SK-N-SH treated with all-trans-retinoic acid at 6 μM for 48 hours (cell line): ENCODE measurements at places on chromosomes 16 and 17.

DNA sequence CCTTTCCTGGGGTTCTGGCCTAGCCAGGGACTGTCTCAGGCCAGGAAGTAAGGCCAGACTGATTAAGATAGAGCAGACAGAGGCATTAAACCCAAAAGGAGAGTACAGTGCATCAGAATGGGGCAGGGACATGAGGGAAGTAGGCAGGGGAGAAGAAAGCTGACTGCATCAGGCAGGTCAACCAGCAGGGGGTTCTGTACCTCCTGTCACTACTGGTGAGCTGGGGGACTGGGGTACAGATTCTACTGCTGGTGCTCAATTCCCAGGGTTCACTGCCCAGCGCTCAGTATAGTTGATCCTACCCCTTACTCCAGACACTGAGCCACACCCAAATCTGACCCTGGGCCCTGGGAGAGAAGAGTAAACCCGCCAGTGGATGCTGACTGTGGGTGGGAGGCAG is 12.9 kb upstream of the MTMR4 start:
- peak; percentile 13; the same call in 1 of the 3 replicates for ATAC-seq

GRCh38 chr16:84603140-84603816 is 14.6 kb downstream of the COTL1 start:
- peak; percentile 84 for ATAC-seq

- no peak for ATAC-seq
Measured at GRCh38 chr17:3770466-3770865, 30.5 kb downstream of the ITGAE start.

GRCh38 chr17:56694825-56695224 is 101.3 kb downstream of the NOG start:
- ATAC-seq: peak; percentile 5; the same call in 2 of the 3 replicates

GRCh38 chr17:1108478-1108764 is 71.4 kb downstream of the ABR start:
- ATAC-seq: peak; percentile 1; the same call in 1 of the 3 replicates

DNA sequence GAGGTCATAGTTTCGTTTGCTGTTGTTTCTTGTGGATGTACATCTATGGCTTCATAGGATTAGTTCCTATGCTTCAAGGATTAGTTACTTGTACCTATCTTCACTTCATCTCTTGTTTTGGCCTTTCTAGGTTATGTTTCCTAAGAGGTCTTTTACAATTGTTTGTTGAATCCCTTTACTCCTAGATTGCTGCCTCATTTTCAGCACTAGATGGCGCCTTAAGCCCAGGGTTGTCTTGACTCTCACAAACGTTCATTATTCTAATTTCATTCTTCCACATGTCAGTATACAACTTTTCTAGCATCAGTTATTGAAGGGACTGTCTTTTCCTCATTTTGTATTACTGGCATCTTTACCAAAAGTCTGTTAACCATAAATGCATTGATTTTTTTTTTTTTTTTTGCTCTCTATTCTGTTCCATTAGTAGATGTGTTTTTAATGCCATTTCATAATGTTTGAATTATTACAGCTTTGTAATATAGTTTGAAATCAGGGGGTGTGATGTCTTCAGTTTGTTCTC is 45.0 kb upstream of the NACA2 start:
- ATAC-seq: peak; percentile 77

- no peak for ATAC-seq
Measured at GRCh38 chr17:33090806-33091205, 99.2 kb downstream of the SPACA3 start.

- no peak for ATAC-seq
Measured at GRCh38 chr16:29878172-29878571, 15.1 kb upstream of the CDIPT start.

DNA sequence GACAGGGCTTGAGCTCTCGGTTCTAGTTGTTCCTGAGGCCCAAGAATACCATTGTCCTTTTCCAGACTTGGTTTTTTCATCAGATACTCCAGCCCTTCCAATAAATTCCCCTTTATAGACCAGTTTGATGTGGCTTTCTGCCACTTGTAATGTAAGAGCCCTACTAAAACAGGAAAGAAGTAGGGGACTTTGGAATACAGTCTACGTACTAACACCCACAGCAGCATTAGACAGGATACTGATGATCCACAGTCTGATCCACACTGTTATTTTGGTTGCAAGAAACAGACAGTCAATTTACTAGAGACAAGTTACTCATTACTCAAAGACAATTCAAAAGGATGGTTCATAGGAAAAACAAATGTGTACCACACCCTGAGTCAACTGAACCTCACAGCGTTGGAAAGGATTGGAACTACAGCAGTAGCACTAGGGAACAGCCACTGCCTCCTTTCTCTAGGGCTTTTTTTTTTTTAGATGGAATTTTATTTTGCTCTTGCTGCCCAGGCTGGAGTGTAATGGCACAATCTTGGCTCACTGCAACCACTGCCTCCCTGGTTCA is 45.9 kb upstream of the MED13 start:
- ATAC-seq: no peak

DNA sequence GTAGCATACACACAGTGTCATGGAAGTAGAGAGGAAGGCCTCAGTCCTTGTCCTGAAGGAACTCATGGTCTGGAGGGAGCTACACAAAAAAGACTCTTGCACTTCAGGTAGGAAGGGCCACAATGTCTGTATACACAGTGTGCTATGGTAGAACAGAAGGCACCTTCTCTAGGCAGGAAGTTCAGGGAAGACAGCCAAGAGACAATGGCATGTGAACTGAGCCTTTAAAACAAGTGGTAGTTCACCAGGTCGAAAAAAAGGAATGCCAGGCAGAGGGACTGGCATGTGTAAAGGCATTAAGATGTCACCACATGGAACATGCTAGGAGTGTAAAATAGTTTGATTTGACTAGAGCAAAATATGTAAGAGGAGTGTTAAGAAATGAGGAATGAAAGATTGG is 9.7 kb downstream of the GNAO1 start:
- ATAC-seq: no peak

DNA sequence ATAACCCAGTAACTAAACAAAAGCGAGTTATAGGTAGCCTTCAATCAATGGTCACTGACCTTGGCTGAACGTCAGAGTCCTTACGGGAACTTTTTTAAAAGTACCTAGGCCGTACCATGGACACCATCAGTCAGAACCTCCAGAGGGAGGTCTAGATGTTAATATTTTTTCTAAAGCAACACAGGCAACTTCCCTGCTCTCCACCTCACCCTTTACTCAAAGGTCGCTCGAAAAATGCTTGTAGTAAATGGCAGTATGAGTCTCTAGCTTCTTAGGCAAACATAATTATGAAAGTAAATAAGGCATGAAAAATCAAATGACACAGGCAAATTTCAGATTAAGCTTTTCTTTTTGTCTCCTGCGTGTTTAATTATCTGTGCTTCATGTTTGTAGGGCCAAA is 82.1 kb downstream of the SLC39A11 start:
- no peak for ATAC-seq

GRCh38 chr16:27351989-27352388 is 38.2 kb downstream of the IL4R start:
- ATAC-seq: no peak
